ENCODE measurements at places on chromosomes 4 and X. TPM values are rescaled to one million over a fixed set of nuclear protein-coding genes. Genes with fewer than 3 reads are reported as not detected.
A peak's percentile ranks its signal among the peaks of the same experiment; 100 is the strongest.

The SPANXA2 gene
- total RNA-seq: not detected

The HERC5 gene
- 19.7 TPM for total RNA-seq

- peak overlapping the region; percentile 99 for H3K27ac ChIP-seq
- peaks cover 3% of the 10 kb centered on the region for H3K36me3 ChIP-seq
- no peak for DNase-seq
- H3K4me3 ChIP-seq: peak overlapping the region; percentile 82
Observed at GRCh38 chr4:40238008-40238699, 41.3 kb downstream of the RHOH start.

- H3K27ac ChIP-seq: no peak overlapping the region
- H3K27me3 ChIP-seq: no peaks in the 10 kb centered on the region
- no peaks in the 10 kb centered on the region for H3K36me3 ChIP-seq
- H3K4me3 ChIP-seq: no peak overlapping the region
Observed at GRCh38 chr4:159551281-159551680, 448.4 kb downstream of the RAPGEF2 start.

DNA sequence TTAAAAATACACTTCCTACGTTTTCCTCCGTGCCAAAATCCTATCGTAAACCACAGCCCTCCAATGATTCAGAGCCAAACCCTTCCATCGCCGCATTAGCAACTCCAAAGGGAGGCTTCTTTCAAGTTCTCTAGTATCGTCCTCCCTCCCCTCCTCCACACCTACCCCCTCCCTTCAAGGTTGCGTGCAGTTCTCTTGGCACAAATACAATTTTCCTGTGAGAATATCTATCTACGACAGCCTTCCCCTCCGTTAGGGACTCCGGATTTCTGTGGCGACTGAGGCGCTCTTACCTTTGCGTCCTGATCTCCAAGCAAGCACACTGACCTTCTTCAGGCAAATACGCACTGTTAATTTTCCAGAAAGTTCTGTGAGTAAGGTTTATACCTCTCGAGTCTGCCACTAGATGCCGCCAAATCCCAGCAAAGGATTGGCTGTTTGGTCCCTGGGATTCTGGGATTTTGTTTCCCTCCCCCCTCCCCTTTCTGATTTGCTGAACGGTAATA, 1.2 kb upstream of the MORF4L2 start:
- H3K27ac ChIP-seq: no peak overlapping the region
- H3K4me3 ChIP-seq: no peak overlapping the region
- H3K27me3 ChIP-seq: no peaks in the 10 kb centered on the region
- peaks cover 3% of the 10 kb centered on the region for H3K36me3 ChIP-seq

- H3K36me3 ChIP-seq: no peaks in the 10 kb centered on the region
- H3K4me1 ChIP-seq: no peaks in the 10 kb centered on the region
- H3K4me3 ChIP-seq: no peak overlapping the region
- no peak for DNase-seq
Observed at GRCh38 chr4:71765350-71765749, 18.5 kb downstream of the GC start.

DNA sequence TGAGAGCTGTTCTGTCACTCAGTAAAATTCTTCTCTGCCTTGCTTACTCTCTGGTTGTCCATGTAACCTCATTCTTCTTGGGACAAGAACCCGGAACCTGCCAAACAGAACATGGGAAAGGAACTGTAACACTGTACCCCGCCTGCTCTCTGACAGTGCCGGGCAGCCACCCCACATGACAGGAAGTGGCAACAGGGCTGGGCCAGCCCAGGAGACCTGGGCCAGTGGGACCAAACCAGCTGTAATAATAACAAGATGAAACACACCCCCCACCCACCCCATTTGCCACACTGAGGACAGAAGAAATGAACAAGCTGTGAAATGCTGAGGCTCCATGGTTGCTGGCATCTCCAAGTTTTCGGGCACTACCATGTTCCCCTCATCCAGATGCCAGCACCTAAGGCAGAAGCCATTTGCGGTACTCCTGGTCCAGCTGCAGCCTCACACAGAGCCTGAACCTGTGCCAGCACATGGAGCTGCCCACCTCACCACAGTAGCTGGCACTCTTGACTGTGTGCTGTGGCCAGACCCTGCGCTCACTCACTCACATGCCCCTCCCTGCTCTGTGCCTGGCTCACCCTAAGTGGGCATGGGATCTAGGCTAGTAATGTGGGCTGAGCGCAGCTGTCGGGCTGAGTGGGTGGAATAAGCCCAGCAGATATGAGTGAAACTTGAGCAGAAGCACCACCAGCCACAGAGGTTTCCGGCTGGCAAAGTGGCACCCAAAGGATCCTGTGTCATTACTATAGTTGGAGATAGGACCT, 126.2 kb upstream of the UGT8 start:
- peaks cover 2% of the 10 kb centered on the region for H3K36me3 ChIP-seq
- peaks cover 14% of the 10 kb centered on the region for H3K27me3 ChIP-seq
- H3K4me3 ChIP-seq: no peak overlapping the region
- DNase-seq: no peak
- H3K4me1 ChIP-seq: no peaks in the 10 kb centered on the region

DNA sequence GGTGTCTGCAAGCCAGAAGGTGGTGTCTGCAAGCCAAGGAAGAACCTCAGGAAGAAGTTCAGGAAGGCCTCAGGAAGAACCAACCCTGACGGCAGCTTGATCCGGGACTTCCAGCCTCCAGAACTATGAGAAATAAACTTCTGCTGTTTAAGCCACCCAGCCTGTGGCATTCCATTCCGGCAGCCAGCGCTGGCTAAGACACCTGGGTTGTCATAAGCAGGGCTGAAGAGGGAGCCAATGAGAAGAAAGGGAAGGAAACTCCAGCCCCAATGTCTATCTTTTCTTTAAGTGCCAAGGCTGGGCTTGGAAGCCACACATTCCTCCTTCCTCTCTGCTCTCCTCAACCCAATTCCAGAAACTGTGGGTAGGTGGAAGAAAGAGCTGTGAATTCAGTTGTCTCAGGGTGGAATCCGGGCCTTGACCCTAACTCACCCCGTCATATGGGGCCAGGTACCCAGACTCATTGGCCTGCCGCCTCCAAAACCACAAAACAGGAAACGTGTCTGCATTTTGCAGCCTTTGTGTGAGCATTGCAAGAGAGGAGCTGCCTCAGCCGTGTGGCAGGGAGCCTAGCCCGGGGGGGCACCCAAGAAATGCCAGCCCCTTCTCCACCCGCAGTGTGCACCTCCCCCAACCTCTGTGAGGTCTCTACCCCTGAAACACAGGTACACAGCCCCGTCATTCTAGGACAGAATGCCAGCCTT, 26.8 kb downstream of the CRMP1 start:
- H3K27ac ChIP-seq: peak overlapping the region; percentile 16
- H3K4me3 ChIP-seq: peak overlapping the region; percentile 21
- H3K36me3 ChIP-seq: no peaks in the 10 kb centered on the region
- peaks cover 26% of the 10 kb centered on the region for H3K27me3 ChIP-seq
- H3K4me1 ChIP-seq: peaks cover 20% of the 10 kb centered on the region

DNA sequence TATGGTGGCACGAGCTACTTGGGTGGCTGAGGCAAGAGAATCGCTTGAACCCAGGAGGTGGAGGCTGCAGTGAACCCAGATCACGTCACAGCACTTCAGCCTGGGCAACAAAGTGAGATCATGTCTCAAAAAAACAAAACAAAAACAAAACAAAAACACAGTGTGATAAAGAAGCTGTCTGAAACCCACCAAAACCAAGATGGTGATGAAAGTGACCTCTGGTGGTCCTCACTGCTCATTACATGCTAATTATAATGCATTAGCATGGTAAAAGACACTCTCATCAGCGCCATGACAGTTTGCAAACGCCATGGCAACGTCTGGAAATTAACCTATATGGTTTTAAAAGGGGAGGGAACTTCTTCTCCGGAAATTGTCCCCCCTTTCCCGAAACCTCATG, 29.4 kb upstream of the OPHN1 start:
- H3K4me1 ChIP-seq: no peaks in the 10 kb centered on the region
- H3K27ac ChIP-seq: no peak overlapping the region
- no peaks in the 10 kb centered on the region for H3K36me3 ChIP-seq
- no peak overlapping the region for H3K4me3 ChIP-seq

The MTNR1A gene
- not detected for total RNA-seq

DNA sequence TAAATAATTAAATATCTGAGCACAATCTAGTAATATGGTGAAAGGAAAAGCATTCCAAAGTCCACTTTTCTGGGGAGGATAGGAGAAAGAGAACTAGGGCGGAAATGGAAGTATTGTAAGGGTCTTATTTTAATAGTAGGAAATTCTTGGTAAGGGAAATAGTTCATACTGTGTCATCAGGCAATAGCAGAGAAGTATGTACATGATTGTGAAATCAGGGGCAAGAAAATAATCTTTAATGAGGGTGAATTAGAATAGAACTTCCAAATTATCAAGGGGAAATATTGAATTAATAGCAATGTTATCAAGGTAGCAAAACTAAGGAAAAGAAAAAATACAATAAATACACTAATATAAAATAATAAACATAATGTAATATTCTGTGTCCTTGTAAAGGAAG, 14.8 kb downstream of the GIMD1 start:
- peak overlapping the region; percentile 32 for H3K27ac ChIP-seq
- no peak overlapping the region for H3K4me3 ChIP-seq
- H3K36me3 ChIP-seq: peaks cover 6% of the 10 kb centered on the region

DNA sequence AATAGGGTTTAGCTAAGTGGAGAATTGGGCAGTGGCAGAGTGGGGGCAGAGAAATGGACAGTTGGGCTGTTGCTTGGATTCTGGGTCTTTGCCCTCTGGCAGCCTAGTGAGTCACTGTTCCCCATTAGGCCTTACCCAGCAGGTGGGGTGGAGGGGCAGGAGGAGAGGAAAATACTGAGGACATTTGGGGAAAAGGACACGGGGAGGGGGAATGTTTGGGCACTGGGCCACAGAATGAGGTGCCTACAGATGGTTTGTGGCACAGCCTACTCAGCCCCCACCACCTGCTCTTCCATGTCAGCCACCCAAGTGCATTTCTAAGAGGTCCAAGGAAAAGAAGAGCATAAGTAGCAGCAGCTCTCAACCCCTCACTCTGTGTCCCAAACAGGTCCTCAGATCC, 13.0 kb downstream of the SLC16A2 start:
- peaks cover 4% of the 10 kb centered on the region for H3K27me3 ChIP-seq
- H3K27ac ChIP-seq: no peak overlapping the region
- DNase-seq: no peak
- H3K4me1 ChIP-seq: no peaks in the 10 kb centered on the region
- H3K4me3 ChIP-seq: no peak overlapping the region

The KLF3 gene
- total RNA-seq: 95.2 TPM

GRCh38 chr4:159101988-159102621, 774 bp upstream of the RAPGEF2 start:
- no peak for DNase-seq
- H3K27ac ChIP-seq: peak overlapping the region; percentile 67
- H3K27me3 ChIP-seq: peaks cover 5% of the 10 kb centered on the region
- peaks cover 4% of the 10 kb centered on the region for H3K36me3 ChIP-seq
